ENCODE measurements at places on chromosomes 7 and 10.

DNA sequence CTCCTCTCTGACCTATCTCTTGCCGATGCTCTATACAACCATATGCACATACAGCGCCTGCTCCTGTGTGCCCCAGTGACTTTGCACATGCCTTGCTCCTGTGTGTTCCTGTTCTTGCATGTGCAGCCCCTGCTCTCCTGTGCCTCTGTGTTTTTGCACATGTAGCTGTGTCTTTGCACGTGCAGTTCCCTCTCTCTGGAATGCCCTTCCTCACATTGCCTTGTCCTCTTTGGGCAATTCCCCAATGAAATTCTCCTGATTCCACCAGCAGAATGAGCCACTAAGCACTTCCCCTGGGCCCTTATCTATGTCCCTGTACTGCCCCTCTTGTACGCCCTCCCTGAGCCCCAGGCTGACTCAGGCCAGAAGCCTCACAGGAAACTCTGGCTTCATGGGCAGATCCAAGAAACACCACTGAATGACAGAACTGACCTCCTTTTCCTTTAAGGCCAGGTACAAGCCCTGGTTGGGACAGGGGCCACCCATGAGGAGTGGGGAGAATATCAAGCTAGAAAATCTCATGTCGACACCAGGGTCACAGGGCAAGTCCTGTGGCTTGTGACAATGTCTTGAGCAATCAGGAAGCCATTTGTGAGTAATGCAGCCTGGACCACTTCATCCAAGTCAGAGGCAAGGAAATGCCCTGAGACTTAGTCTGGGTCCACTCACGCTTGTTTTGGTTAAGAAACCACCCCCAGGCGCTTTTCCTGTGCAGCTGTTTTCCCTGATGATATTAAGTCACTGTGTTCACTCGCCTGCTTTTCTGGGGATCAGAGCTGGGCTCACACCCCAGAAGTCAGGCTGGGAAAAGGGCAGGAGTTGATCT lies 1.9 kb upstream of the ARHGAP22 start:
- DNase-seq, result no peak

DNA sequence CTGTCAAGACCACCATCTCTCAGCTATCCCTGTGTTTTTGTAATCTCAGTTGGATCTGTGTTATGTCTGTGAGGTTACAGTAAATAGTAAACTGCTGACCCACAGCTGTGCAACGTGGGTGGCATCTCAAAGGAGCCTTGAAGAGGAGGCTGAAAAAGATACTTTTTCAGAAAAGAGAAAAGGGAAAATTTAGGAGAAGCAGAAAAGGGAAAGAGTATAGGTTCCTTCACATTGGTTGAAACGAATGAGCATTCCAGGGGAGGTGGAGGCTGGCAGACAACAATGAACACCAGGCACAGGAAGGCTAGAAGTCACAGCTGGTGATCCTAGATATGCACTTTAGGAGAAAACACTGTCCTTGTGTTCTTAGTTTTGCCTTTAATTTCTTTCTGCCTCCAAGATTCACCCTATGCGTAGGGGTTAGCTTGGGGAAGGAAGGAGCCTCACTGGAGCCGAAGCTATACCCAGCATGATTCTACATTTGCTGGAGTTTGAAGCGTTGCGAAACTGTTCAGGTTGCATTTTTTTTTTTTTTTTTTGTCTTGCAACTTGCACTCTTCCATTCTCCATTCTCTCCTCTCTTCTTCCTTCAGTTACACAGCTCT lies 18.3 kb downstream of the CPED1 start:
- DNase-seq, result no peak

DNA sequence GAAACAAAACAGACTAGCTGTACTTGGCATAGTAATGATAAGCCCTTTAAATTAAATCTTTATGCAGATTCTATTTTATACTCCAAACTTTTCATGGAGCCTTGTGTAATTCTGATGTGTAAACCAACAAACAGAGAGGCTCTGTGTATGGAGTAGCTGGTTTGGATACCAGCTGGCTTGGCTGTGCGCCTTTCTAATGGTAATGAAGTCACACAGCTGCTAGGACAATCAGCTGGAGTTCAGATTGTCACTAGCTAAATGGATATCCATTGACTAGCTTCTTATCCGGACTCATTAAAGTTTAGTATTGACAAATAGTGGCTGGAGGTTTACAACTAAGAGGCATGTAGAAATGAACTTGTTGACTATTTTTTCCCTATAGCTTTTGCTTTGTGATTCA lies 398.4 kb downstream of the DGKB start:
- no peak for DNase-seq

DNA sequence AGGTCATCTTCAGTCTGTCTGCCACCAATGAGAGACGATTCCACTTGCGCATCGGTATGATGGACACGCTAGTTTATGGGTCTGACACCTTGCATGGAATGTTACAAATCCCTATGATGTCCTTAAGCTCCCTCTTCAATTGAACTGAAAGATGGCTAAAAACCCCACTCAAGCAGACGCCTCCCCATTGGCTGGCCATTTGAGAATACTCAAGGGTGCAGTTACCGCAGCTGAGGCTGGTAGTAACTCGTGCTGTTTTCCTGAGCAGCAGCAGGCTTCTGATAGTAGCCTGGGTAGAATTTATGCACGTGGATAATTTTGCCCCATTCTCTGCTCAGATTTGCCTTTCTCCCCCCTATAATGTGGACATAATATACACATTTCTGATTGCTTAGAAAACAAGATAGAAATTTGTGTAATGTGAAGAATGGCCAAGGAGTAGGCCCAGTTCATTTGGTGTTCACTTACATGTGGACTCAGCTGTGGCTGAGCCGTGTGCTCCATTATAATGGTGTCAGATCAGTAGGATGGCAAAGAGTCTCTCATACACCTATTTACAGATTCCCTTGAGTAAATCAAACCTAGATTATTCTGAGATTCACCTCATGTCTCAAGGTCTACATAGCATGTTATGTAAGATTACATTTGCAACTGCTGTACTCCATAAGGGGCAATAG lies 142.8 kb downstream of the HIBADH start:
- no peak for DNase-seq
